Left lobe of liver (tissue), 2 donors: ENCODE measurements at places on chromosomes 2 and 18.

GRCh38 chr18:7722955-7723354 lies 155.8 kb downstream of the PTPRM start:
- DNase-seq, result no peak

- DNase-seq, result no peak
These were observed 27.1 kb downstream of the DAPL1 start for GRCh38 chr2:158822193-158822592.

- no peak for DNase-seq
These were observed 12.4 kb downstream of the CNNM4 start for GRCh38 chr2:96772903-96773671.

DNA sequence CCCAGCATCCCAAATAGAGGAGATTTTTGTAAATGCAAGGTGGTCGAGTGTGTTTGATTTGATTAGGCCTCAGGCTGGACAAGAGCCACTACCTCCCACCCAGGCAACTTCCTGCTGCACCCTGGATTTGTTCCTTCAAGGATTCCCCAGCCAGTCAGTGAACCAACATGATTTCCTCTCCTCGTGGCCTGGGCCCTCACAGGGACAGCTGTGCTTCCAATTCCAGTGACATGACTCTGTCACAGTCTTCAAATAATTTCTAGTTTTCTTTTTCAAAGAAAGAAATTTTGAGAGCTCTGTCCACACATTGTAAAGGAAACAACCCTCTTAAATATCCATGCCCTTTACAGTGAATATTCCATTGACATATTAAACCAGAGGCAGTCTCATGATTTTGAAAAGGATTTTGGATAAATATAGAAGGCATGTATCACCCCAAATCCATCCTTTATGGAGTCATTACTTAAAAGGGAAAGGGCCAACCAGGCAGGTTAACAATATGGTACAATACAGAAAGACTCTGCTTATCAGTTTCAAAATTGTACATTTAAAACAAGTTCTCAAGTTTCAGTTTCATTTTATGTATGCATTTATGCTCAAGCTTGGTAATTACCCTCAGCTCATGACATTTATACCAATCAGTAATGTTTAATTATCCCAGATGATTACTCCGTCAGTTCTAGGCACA lies 121.3 kb upstream of the FOSL2 start:
- DNase-seq, result no peak

- DNase-seq, result no peak
These were observed 169.7 kb upstream of the SATB2 start for GRCh38 chr2:199627417-199627816.

GRCh38 chr2:195322324-195322723 lies 334.7 kb upstream of the SLC39A10 start:
- DNase-seq, result no peak

DNA sequence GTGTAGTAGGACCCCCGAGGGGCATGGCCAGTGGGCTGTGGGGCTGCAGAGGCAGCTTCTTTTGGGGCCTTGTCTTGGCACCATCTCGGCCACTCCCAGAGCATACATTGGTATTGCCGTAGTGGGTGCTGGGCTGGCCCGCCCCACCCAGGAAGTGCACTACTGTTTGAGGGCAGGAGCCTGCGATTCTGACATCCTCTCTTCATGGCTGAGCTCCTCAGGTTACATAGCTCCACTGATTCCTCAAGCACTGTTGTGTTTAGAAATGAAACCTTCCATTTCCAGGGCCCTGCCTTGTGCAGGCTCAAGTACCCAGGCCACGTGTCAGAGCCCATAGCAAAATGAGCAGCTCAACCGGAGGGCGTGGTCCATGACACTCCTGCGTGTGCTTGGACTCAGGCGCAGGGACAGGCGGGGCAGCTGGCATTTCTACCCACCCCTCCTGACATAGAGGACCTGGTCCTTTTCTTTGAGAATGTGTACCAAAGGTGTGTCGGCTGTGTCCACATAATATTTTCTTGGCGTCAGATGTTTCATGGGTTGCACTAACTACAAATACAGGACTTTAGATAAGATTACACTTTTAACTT lies 67.9 kb downstream of the DGKD start:
- DNase-seq, result no peak

GRCh38 chr2:238754259-238754658 lies 93.6 kb upstream of the TWIST2 start:
- DNase-seq, result peak; percentile 40
